ENCODE measurements at places on chromosomes 11 and 22.

DNA sequence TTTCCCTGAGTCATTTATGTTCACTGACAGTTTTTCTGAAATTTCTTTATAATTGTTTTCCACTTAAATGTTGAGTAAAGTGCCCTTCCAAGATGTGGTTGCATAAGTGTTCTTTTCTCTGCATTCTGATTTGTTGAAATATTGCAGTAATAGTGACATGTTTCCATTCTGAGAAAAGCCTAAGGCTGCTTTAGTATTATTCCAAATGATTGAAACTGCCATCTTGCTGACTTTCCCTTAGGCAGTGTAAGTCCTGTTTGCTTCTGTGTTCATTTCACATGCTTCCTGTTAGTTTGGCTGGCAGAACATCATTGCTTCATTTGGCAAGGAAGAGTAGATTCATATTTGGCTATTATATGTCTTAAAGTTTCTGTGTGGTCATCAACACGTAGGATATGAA is 146.5 kb downstream of the ELP4 start:
- DNase-seq, result no peak

DNA sequence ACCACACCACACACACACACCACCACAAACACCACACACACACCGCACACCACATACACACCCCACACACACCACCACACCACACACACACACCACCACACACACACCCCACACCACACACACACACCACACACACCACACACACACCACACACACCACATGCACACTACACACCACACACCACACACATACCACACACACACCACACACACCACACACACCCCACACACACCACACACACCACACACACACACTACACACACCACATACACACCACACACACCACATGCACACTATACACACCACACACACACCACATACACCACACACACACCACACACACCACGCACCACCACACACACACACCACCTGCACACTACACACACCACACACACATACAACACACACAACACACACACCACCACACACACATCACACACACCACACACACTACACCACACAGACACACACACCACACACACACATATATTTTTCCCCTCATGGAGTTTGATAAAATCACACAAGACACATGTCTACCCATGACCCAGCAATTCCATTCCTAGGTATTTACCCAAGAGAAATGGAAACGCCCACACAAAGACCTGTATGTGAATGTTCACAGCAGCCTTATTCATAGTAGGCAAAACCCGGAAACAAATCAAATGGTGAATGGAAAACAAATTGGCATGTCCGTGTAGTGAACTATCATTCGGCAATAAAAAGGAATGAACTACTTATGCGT is 14.3 kb downstream of the CD5 start:
- DNase-seq, result no peak

DNA sequence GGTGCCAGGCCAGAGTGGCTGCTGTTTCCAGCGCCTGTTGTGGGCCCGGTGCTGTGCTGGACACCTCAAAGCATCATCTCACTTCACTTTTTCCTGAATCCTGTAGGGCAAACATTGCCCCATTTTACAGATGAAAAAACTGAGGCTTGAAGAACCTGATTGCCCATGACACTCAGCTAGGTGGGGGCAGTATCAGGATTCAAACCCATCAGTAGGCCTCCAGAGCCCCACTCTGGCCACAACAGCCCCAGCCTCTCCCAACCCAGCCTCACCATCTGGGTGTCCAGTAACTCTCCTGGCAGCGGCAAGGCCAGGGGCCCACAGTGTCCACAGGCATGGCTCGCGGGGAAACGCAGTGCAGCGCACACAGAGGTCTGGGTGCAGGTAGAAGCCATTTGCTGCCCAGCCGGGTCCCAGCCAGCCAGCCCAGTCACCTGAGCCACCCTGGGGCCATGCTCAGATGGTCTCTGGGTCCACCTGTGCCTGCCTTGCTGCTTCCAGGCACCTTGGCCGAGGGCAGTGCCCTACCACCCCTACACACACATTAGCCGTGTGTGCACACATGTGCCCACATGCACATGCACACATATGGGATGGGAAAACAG is 11.5 kb downstream of the SLC22A12 start:
- no peak for DNase-seq

DNA sequence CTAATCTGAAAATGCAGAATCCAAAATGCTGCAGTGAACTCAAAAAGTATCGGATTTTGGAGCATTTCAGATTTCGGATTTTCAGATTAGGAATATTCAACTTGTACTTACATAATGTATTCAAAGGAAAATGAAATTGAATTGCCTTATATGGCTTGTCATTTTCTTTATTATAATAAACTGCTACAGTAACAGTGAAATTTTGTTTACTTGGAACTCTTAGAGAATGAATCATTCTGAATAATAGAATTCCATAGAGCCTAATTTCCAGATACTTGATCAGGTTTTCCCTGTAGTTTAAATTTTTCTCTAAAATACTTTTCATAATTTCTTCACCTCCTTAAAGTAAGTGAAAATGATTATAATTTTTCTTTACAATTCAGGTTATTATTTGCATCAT is 17.3 kb downstream of the TTC17 start:
- no peak for DNase-seq

- DNase-seq, result no peak
Measured at GRCh38 chr11:27812341-27812740, 112.1 kb upstream of the BDNF start.

- no peak for DNase-seq
Measured at GRCh38 chr11:12764187-12764914, 90.1 kb downstream of the TEAD1 start.

- DNase-seq, result no peak
Measured at GRCh38 chr11:129694966-129695365, 120.7 kb upstream of the TMEM45B start.

DNA sequence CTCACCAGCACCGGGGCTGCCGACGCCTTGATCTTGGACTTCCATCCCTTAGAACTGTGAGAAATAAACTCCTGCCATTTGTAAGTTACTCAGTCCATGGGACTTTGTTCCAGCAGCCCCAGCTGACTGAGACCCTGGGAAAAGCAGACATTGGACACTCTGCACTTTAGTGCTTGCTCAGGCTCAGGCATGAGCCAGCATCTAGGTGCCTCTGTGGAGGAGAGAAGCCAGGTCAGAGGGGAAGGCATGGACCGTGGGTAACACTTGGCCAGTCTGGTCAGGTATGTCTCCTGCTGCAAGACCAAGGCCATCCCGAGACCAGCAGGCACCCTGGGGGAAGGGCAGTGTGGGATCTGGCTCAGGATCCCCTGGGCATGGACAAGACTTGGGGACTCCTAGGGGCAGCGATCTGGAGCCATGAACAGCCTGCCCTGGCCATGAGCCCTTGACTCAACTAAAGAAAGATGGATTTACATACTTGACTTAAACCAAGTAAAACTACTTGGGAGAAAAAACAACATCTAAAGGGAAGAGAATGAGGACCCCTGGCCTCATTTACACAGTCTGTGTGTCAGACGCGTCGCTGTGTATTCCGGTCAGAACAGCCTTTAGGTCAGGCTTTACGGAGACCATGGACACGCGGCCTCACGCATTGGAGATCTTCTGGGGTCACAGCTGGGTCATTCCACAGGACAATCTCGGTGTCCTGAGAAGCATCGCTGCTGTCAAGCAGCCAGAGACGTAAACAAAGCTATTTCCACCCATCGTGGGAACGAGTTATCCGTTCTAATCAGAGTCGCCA is 497.1 kb downstream of the BRD1 start:
- no peak for DNase-seq

- no peak for DNase-seq
Measured at GRCh38 chr11:2250041-2250440, 20.3 kb downstream of the ASCL2 start.

GRCh38 chr22:38874529-38875222 is 2.7 kb upstream of the CBX6 start:
- DNase-seq, result no peak

DNA sequence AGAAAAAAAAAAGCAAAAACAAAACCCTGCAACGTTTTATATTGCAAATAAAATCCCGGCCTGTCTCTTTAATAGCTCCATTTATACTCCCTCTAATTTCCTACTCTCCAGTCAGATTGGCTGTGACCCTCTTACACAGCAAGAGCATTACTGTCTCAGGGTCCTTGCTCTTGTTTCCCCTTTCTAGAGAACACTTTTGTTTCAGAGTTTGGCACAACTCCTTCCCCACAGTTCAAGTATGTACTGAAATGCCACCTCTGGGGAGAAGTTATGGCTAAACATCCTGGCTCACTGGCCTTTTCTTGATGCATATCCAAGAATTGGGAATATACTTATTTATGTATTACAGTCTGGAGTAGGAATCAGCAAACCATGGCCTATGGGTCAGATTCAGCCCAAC is 2.6 kb downstream of the CASP12 start:
- no peak for DNase-seq

- no peak for DNase-seq
Measured at GRCh38 chr11:34198523-34198922, 93.1 kb downstream of the NAT10 start.

- DNase-seq, result no peak
Measured at GRCh38 chr11:134862587-134863195, 450.6 kb upstream of the B3GAT1 start.

DNA sequence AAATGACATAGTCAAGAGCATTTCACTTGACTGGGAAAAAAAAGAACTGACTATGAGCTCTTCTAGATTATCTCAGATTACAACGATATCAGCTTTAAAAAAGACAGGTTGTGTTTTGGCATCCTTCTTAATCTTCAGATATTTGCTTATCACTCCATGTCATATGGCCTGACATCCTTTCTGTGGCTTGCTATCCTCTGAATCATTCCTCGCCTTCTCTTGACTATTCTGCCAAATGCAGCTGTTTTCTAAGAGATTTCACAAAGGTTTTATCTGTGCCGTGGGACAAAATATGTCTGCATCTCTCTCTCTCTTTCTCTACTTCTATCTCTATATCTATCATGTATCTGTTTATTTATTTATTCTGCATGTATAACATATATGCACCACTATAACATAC is 746.1 kb downstream of the CNTN5 start:
- no peak for DNase-seq

DNA sequence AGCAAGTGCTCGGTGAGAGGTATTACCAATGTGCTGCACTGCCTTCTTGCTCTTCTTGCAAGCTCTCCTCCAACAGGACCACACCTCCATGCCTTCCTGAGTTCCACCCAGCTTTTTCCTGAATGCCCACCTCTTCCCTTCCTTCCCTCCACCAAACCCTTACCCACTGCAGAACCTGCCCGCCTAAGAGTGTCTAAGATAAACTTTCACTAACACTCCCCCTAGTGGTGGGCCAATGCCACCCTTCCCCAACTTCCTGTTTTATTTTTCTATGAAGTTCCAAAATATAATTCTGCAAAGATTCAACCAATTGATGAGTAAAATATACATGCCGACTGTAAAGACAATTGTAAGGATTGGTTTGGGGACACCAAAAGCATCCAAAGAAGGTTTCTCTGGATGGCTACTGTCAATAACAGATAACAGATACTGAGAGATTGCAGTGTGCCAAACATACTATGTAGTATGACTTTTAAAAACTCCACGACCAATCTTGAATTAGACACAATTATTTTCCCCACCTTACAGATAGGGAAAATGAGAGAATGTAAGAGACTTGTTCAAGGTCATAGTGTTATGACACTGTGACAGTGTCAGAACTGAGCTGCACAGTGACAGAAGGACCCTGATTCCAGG is 38.6 kb upstream of the BMAL1 start:
- peak; percentile 34 for DNase-seq

DNA sequence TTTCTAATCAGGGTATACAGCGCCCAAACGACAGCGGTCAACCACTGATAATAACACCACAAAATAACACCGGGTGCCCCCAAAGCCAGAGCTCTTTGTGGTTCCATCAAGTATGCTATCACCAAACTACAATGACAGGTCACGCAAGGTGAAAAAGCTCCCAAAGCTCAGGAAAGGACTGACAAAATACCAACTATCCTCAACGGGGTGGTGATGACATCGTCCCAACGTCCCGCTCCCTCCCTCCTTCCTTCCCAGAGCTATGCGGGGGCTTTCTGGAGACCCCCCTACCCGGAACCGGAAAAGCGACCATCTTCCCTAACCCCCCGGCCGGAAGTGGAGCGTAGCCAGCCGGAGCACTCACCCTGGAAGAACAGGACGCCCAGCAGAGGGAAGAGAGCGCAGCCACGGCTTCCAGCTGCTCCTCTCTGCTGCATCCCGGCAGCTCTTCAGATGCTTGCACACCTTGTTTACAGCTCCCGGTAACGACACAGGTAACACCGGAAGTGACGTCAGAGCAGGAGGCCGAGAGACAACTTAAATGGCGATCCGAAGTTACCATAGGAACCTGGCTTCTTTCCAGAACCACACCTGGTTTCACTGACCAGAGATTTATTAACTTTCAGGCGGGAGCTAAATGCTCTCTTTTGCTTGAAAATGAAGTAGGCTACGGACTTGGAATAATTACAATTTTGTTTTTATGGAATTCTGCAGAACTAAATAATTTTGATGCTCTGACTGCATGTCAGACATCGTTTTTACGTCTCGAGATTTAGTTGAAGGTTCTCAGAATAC is at the start of gene MPZL3:
TSS of gene MPZL3 (minus strand) at position 508 of the 795 bp plus-strand sequence. CDS start at position 437, 71 bp downstream.
- DNase-seq, result peak; percentile 97

DNA sequence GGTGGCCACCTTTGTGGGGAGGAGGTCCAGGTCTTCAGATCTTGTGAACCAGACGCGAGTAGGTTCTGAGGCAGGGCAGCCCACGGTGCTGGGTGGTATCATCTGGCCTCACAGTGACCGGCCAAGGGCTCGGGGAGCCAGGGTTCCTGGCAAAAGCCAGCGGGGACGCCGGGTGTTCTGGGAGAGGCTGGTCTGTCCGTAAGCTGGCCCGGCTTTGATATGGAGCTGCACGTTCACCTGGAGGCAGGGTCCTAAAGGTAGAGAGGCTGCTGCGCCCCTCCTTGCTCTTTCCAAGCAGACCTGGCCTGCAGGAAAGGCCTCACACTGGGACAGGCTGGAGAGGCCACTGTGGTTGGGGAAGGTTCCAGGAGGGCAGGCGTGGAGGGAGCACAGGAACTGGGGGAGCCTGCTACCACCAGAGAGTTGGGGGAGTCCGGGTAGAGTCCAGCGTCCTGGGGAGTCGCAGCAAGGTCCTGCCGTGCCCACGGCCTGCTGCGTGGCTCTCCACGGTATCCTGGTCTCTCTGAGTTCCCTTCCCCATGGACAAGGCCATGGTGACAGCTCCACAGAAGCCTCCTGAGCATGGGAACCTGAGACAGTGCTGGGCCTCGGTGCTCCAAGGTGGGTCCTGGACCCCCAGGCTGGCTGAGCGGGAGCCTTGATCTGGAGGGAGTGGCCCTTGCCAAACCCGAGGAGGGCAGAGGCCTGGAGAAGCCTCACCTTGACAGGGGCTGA is 452.4 kb upstream of the B3GAT1 start:
- no peak for DNase-seq

GRCh38 chr11:99822846-99823565 is 802.3 kb downstream of the CNTN5 start:
- no peak for DNase-seq

Data from Peyer's patch (tissue), 4 donors.